ENCODE measurements at places on chromosomes 3 and 15. TPM values are rescaled to one million over a fixed set of nuclear protein-coding genes. Genes with fewer than 3 reads are reported as not detected.

GRCh38 chr15:74340150-74340549, 27.3 kb downstream of the CYP11A1 start:
- no peak for DNase-seq

DNA sequence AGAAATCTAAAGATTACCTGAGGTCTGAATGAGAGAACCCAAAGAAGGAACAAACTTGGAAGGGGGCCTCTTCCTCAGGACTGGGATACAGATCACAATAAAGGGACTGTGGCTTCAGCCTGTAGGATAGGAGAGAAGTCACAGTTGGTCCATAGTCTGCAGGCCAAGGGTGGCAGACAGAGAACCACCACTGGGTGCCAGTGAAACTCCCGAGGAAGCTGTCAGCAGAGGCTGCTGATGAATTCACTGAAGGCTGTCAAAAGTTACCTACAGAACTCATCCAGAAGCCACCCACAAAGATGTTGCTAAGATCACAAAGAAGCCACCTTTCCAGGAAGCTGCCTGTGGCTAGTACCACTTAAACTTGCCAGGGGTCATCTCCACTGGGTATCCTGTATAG, 78.5 kb downstream of the TMCO5A start:
- no peak for DNase-seq

DNA sequence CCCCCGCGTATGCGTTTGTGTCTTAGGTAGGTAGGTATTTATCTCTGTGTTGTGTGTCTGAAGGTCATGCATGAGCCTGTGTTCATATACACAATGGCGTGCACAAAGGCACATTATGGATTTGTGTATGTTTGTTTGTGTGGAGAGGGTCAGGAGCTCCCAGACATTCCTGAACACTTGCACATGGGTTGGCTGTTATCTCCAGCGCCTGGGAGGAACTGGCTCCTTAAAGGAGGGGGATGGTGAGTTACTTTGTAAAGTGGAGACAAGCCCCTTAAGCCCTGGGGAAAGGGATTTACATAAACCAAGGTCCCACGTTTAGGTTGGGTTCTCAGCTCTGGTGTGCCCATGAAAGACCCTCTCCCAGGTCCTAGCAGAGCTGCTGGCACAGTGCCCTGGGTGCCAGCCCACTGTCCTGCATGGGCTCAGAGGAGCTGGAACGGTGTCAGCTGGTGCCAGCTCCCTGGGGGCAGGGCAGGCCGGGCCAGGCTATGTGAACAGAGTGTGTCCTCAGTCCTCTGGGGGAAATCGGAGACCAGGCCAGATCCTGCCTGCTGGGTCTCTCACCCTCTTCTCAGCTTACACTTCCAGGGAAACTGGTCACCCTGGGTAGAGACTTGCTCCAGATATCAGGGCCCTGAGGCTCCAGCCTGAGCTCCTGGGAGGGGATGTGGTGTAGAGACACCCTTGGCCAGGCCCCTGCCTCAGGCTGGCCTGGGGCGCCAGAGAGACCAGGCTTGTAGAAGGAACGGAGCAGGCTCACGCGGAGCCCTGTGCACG, 25.1 kb downstream of the SNX33 start:
- DNase-seq = peak; percentile 66

GRCh38 chr15:99054892-99055291, 47.3 kb upstream of the PGPEP1L start:
- no peak for DNase-seq

- no peak for DNase-seq
These were observed 67.2 kb downstream of the CRTC3 start for GRCh38 chr15:90596943-90597342.

DNA sequence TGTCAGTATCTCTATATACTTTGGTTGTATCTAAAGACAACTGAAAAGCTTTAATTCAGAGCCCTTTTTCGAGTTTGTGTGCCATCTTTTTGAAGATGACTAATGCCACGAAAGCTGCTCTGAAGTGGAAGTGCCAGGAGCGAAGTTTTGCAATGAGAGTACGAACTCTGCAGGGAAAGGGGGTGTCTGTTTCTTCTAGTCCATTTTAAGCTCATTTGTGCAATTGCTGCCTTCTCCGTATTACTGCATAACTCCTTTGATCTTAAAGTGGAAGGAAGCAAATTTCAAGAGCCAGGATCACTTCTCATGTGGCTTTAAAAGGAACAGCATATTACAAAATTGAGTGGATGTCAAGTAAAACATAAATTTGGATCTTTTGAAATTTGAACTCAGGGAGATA, 245.3 kb downstream of the FEZF2 start:
- no peak for DNase-seq

- DNase-seq = no peak
These were observed 12.5 kb upstream of the RARRES1 start for GRCh38 chr3:158744567-158745288.

DNA sequence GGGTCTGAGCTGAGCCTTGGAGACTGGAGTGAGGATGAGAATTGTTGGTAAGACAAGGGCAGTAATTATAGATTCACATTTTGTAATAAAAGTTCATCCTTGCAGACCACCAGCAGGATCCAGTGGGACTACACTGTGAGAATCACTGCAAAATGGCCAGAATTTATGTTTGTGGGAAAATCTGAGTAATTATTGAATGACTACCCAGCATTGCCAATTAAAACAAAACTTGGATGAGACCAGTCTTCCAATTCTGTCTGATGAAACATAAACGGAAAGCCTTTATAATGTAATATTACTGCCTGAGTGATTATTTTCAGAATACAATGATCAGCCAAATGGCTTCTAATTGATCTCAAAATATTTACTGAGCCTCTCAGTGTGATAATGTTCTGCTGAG, 323.3 kb upstream of the C2CD4B start:
- no peak for DNase-seq

DNA sequence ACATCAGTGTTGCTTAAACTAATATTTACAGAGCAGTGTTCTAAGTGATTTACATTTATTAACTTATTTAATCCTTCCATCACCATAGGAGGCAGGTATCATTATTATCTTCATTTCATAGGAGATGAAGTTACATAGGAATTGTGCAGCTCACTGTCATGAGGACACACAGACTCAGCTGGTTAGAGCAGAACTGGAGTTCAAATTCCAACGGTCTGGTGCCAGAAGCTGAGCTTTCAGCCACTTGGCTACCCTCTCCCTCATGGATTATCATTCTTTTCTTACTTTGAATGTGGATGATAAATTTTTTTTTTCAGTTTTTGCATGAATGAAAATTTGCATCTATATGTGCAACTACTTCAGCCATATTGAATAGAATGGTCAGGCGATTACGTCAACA, 86.0 kb upstream of the LRIG1 start:
- DNase-seq = no peak

DNA sequence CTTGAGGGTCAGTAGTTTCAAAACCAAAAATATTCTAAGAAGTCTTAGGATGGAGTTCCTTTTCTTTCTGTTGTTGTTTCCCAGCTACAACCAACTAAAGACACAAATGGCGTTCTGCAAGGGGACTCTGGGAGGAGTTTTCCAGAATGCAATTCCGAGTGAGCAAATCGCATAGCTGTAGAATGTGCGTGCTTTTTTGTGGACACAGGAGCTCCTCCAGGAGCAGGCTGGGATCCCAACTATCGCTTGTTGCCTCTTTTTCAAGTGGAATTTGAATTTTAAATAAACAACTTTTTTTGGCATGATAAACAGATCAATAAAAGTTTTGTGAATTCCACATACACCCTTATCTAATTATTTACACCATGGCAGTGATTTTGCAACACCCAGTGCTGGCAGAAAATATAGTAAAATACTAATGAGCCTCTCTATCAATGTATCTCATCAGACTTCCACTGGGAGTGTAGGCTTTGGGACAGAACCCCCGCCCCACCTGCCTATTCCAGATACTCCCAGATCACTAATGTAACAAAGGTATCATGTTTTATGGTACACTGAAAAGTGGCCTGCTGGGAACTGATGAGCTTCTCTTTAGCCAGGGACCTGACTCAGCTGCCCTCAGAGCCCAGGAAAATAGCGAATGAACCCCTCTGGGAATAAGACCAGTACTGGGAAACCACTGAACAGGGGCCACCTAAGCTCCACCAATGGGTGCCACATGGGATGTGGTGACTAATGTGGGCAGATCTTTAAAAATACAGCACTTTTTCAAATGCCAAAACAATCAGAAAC, 66.4 kb downstream of the LMCD1 start:
- no peak for DNase-seq

DNA sequence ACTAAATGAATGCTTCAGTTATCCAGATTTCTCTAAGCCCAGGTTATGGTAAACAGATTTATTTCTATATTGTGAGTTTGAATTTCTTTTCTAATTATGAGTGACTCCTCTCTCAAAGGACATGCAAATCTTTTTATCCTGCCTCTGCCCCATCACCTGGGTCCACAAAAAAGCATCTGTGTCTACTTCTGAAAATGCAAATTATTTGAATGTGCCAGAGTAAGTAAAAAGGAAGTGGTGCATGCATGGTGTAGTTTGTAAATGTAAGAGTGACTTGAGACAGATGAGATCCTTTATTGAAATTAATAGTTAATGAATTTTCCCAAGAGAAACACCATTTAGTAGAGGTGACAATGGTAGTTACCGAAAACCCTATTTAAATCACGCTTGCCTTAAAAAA, 26.9 kb downstream of the MCTP2 start:
- DNase-seq = no peak

GRCh38 chr3:42652251-42652610, 1.3 kb upstream of the ZBTB47 start:
- DNase-seq = no peak

DNA sequence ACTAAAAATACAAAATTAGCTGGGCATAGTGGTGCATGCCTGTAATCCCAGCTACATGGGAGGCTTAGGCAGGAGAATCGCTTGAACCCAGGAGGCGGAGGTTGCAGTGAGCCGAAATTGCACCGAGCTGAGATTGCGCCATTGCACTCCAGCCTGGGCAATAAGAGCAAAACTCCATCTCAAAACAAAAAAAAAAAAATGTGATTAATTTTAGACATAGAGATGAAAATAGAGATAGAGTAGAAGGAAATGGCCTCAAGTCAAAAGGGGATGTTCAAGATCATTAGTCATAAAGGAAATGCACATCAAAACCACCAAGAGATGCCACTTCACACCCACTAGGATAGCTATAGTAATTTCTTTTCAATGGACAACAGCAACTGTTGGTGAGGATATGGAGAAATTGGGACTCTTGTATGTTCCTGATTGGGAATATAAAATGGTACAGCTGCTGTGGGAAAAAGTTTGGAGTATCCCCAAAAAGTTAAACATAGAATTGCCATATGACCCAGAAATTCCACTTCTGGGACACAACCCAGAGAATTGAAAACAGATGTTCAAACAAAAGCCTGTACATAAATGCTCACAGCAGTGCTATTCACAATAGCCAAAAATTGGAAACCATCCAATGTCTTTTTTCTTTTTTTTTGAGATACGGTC, 55.4 kb downstream of the ABHD2 start:
- DNase-seq = no peak

- no peak for DNase-seq
These were observed 58.6 kb downstream of the WWTR1 start for GRCh38 chr3:149599236-149599635.

- DNase-seq = no peak
These were observed 486 bp downstream of the LSG1 start for GRCh38 chr3:194671511-194671899.

GRCh38 chr3:48507256-48508061, 3.5 kb upstream of the SHISA5 start:
- DNase-seq = peak; percentile 62

GRCh38 chr15:61411902-61412510, 182.9 kb upstream of the RORA start:
- DNase-seq = no peak

GRCh38 chr3:94413336-94414108, 350.7 kb downstream of the NSUN3 start:
- DNase-seq = no peak

- DNase-seq = no peak
These were observed 230.7 kb downstream of the SHQ1 start for GRCh38 chr3:72617424-72618024.

GRCh38 chr15:100601617-100602063, 344 bp downstream of the LINS1 start:
- DNase-seq = no peak

DNA sequence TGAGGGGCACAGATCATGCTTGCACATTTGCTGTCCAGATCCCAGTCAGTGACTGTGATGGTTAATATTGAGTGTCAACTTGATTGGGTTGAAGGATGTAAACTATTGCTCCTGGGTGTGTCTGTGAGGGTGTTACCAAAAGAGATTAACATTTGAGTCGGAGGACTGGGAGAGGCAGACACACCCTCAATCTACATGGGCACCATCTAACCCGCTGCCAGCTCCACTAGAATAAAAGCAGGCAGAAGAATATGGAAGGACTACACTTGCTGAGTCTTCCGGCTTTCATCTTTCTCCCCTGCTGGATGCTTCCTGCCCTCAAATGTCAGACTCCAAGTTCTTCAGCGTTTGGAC, 5.1 kb downstream of the GP9 start:
- no peak for DNase-seq

DNA sequence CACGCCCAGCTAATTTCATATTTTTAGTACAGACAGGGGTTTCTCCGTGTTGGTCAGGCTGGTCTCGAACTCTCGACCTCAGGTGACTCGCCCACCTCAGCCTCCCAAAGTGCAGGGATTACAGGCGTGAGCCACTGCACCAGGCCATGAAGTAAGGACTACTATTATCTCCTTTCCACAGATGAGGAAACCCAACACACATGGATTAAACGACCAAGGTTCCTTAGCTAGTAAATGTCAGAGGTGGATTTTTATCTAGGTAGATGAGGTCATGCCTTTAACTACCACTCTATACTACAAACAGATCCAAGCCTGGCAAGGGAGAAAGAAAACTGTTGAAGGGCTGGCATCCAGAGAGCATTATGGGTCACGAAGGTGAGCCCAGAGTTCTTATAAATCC, 15.5 kb upstream of the TBL1XR1 start:
- no peak for DNase-seq

GRCh38 chr15:31472636-31473384, 146.2 kb downstream of the KLF13 start:
- DNase-seq = no peak

- DNase-seq = no peak
These were observed 136.9 kb upstream of the TOPAZ1 start for GRCh38 chr3:44104668-44105321.

The SEC62 gene
- total RNA-seq = 85.4 TPM

The CHRNA7 gene
- total RNA-seq = 1.3 TPM

The CELSR3 gene
- 0.16 TPM for total RNA-seq

The LRRC3B gene
- 0.13 TPM for total RNA-seq

The SMCO1 gene
- total RNA-seq = 89.9 TPM

The ANKUB1 gene
- total RNA-seq = not detected

The COPG1 gene
- total RNA-seq = 80.6 TPM

The KBTBD13 gene
- total RNA-seq = 9.4 TPM

The RPUSD2 gene
- total RNA-seq = 10.1 TPM

The GOLGA8S gene
- 0.16 TPM for total RNA-seq

The DLL4 gene
- 10.7 TPM for total RNA-seq

The SEMA6D gene
- total RNA-seq = 16.5 TPM

The PARP15 gene
- 0.40 TPM for total RNA-seq

The HIGD2B gene
- not detected for total RNA-seq

The VIPR1 gene
- total RNA-seq = 3.4 TPM

The DNAJC19 gene
- total RNA-seq = 122 TPM

The SLC28A1 gene
- 0.46 TPM for total RNA-seq

The UPK1B gene
- total RNA-seq = not detected

The GPR160 gene
- total RNA-seq = 0.54 TPM

Measured in Right ventricle myocardium superior (tissue), 1 donor.